ENCODE measurements at places on chromosomes 2 and 18.
A peak's percentile ranks its signal among the peaks of the same experiment; 100 is the strongest.

- no peak for DNase-seq
Observed at GRCh38 chr2:2938481-2938880, 439.1 kb downstream of the EIPR1 start.

GRCh38 chr2:160299540-160299939 lies 99.5 kb upstream of the ITGB6 start:
- no peak for DNase-seq

DNA sequence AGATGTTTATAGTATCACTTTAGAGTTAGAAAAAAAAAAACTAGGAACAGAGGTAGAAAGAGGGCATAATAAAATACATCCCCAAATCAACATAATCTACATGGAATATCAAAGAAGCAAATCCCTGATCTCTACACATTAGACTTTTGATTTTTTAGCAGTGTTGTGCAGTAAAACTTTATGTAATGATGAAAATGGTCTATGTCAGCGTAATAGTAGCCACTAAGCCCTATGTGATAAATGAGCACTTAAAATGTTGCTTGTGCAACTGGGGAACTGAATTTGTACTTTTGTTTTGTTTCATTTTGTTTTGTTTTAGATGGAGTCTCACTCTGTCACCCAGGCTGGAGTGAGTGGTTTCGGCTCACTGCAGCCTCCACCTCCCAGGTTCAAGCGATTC lies 36.3 kb downstream of the LNPK start:
- DNase-seq = no peak

- no peak for DNase-seq
Observed at GRCh38 chr2:170228429-170228828, 50.5 kb downstream of the MYO3B start.

DNA sequence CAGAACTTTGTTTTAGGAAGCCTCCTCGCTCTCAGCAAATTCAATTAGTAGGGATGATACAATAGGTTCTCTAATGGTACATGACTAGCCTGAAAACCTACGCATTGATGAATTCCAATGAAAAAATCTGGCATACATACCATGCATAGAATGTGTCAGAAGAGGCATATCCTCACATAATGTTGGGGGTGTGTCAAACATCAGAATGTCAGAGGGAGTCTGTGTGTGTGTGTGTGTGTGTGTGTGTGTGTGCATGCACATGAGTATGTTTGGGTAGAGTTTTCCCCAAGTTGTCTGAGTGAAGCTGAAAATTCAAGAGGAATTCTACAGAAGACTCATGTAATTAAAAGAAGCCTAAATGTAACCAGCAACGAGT lies 78.5 kb downstream of the FIGN start:
- no peak for DNase-seq

DNA sequence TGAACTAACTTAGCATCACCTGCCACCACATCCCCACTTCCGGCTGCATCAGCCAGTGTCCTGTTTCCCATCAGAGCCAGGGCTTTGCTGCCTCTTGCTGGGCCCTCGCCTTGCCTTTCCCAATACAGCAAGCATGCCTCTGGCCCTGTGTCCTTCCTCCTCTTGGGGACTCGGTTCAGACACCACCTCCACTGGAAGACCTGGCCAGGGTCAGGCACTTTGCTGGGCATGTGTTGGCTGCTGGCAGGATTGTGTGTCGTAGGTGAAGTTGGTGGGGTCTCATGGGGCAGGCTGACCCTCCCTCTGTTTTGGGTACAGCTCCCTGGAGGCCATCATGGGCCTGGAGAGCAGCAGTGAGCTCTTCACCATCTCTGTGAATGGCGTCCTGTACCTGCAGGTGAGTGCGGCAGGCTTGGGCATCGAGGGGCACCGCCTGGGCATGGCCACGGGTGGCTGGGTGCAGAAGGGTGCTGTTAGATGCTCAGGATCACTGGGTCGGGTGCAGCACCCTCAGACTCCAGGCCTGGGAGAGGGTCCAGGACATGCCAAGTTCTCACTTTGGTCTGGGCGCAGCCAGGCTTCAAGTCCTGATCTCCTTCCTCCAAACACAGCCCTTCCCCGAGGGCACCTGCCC lies 6.6 kb downstream of the ERFE start:
- DNase-seq = no peak

DNA sequence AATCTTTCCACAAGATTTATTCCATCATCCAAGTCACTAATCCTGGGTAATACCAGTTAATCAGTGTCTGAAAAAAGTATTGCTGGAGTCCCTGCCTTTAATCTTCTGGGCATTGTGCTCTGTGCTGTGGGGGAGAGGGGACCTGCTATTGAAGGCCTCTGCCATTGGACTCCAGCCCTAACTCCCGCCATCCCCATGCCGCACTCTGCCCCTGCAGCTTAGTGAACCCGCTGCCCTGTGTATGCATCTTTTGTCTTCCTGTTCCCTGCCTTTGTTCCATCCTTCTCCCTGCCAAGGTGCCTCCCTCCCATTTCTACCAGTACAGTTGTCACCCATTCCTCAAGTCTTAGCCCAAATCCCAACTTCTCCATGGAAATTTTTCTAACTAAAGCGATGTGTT lies 113.8 kb upstream of the EPAS1 start:
- peak; percentile 23 for DNase-seq

- DNase-seq = no peak
Observed at GRCh38 chr2:1992280-1992679, 248.0 kb upstream of the PXDN start.

DNA sequence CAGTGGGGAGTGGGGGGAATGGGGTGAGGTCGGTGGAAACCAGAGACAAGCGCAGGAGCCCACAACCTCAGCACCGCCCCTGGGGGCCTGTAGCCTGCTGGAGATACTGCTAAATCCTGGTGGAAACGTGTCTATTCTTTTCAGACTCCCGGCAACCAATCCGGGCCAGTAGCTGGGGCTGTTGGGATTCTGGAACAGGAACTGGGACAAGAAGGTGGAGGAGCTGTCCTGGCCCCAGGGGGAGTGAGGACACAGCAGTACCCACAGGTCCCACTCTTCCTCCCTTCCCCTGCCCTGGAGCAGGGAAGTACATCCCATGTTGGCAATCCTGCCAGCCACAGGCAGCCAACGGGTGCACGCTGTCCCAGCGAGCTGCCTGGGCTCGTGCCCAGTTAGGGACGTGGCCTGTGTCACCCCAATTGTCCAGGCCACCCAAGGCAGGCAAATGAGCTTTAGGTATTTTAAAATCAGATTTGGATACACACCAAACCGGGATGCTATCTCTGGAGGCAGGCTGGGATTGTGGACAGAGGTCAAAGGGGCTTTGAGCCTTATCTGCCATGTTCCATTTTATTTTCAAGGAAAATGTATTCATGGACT lies 51.8 kb downstream of the HS1BP3 start:
- peak; percentile 60 for DNase-seq

DNA sequence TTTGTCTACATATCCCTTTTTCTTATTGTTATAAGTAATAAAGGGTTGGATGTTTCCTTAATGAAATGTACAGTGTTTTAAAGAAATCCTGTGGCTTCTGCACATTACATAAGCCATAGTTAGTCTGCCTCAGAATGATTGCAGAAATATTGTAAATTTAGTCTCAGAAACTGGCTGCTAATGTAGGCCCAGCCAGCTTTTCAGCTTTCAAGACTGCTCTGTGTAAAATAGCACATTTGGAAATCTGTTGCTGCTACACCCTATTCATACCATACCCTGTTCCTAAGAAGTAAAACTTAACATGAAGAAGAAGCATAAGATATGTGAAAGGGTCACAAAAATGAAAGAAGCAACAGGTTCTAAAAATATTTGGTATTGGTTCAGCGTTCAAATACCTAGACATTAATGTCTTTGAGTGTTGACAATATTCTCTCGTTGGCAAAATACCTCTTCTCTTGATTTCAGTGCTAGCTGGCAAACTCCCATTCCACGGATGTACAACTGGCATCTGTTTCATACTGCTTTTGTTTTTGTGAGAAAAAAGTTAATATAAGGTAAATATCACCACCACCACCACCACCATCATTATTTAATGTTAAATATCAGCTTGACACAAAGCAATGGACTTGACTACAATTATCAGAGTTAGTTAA lies 19.2 kb upstream of the NCKAP1 start:
- no peak for DNase-seq

- DNase-seq = no peak
Observed at GRCh38 chr2:33136566-33136965, 189.8 kb downstream of the LTBP1 start.

GRCh38 chr2:128727914-128728313 lies 409.2 kb upstream of the HS6ST1 start:
- no peak for DNase-seq

- DNase-seq = no peak
Observed at GRCh38 chr2:238439917-238440316, 13.2 kb downstream of the ASB1 start.

GRCh38 chr18:78607221-78607620 lies 372.4 kb upstream of the SALL3 start:
- no peak for DNase-seq

DNA sequence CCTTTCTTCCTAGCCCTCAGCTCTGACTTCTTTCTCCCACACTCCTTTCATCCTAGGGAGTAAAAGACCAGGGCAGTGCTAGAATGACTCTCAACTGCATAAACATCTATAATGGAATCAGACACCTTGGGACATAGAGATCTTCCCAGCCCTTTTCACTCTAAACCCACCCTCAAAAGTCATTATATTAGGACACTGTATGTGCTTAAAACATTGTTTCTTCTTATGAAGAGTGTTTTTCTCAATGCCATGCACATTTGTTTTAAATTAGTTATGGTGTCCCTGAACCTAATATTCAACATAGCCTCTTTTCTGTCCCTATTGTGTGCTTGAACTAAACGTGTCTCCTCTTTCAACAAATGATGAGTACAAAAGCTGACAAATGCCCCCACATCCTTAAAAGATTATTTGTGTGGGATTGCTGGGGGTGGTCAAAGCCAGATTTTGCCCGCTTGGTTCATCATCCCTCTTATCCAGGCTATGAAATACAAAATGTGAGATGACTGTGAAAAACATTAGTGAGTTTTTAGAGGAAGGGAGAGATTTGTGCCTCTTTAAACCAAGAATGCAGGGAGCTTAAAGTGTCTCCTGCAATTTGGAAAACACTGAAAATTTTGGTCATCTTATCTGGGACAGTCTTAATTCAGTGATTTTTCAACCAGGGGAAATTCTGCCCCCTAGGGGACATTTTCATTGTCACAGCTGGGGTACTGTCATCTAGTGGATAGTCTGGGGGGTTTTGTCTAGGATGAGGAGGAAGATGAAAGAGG lies 29.0 kb downstream of the SERPINB5 start:
- no peak for DNase-seq

GRCh38 chr18:3623769-3624545 lies 174.0 kb downstream of the TGIF1 start:
- DNase-seq = peak; percentile 74

GRCh38 chr2:241893265-241893664 lies 23.7 kb downstream of the RTP5 start:
- DNase-seq = peak; percentile 37

- no peak for DNase-seq
Observed at GRCh38 chr2:25085761-25086560, 44.1 kb downstream of the EFR3B start.

- no peak for DNase-seq
Observed at GRCh38 chr2:219207884-219208740, 1.5 kb downstream of the ZFAND2B start.

DNA sequence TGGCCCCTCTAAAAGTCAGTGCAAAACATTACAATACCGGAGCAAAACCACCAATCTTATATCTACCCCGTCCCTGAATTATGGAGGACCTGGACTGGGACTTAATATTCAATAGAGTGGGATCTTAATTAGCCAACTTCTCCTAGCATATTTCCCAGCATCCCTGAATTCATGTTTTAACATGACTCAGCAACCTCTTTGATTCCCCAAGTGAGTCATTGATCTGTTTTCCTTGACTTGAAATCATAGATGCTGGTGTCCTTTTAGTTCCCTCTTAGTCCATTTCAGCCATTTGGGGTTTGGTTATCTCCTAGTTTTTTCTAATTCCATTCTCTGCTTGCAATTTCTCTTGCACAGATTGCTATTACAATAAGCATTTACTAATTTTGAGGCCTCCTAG lies 677.7 kb upstream of the CELF4 start:
- DNase-seq = no peak

DNA sequence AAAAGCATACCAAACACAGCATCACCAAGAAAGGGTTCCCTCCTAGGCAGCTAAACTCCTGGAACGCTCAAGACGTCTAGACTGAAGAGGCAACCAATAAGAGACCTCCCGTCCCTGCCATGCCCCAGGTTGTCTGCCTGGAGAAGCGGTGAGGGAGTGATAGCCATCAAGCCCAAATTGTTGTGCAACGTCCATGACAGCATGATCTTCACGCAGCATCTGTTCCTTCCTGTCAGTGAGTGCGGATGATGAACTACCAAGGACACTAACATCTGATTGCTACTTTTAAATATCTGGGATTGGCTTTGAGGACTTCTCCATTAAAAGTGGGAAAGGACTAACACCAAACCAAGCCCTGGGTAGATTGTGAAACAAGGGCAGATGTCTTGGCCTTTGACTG lies 149.7 kb downstream of the TXNL1 start:
- no peak for DNase-seq

DNA sequence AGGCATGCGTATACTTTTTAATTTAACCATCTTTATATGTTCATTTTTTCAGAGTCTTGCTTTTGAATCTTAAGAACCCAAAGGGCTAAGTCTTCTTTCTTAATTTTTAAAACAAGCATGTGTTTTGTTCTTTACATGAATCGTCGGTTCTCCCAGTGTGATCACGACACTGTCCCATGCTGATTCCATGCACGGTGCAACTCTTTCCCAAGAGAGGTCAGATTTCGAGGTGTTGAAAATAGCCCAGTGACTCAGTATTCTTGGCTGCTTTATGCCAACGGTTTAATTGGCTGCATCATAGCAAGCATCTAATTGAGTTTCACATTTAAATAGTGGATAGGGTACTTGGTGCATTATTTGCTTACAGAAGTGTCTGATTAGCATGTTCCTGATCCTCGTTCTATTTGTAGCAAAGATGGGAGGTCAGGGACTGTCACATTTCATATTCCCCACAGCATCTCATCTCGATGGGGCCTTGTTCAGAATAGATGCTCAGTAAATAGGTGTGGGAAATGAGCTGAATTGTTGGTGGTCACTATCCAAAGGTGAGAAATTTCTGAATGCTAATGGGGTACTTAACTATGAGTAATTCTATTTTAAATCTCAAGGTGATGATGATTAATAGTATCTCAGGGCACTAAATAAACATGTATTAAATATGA lies 2.8 kb downstream of the NPAS2 start:
- DNase-seq = no peak

DNA sequence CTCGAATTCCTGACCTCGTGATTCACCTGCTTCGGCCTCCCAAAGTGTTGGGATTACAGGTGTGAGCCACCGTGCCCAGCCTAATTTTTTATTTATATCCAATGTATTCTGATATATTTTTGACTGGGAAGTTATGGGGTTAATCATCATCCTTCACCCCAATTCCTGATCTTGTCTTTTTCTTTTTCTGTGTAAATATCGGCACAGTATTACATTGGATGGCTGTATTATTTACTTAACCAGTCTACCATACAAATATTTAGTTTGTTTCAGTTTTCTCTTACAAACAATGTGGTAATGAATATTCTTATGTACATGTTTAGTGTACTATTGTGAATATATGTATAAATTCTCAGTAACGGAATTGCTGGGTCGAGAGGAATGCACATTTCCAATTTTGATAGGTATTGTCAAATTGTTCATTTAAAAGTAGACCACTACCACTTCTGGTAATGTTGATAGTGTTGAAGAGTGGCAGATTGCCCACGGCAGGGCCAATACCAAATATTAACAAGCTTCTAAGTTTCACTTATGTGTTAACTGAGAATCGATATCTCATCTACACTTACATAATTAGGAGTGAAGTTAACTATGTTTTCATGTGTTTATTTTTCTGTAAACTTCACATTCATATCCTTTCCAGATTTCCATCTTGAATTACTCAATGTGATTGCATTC lies 196.7 kb downstream of the ALPK2 start:
- DNase-seq = no peak

- no peak for DNase-seq
Observed at GRCh38 chr2:54871457-54872107, 148.1 kb downstream of the EML6 start.
